ENCODE measurements at places on chromosomes 5 and 9.

DNA sequence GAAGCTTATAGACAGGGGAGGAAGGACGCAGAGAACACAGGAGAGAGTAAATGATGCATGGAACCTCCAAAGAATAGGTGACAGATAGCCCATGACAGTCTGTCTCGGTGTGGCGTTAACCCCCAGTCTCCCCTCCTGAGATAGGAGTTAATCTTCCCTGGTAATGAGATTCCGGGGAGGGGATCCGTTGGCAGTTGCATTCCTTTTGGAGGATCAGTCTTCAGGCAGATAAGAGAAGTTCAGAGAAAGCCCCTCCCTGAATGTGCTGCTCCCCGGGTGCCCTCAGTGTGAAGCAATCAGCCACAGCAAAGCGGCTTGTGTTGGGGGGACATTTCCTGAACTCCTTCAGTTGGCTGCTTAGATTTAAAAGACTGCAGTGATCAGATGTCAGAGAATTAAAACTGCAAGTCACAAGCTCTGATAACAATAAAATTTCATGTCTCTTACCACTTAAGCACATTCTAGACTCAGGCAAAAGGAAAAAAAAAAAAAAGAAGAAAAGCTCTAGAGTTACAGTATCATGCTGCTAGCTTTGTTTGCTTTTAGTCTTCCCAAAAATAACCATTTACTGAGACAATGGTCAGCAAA lies 121.1 kb downstream of the EGFLAM start:
- no peak for DNase-seq

GRCh38 chr5:154972476-154973080 lies 31.7 kb downstream of the MRPL22 start:
- no peak for DNase-seq

- no peak for DNase-seq
Observed at GRCh38 chr5:37721447-37721871, 118.4 kb downstream of the GDNF start.

GRCh38 chr5:170296935-170297588 lies 515 bp downstream of the LCP2 start:
- no peak for DNase-seq

GRCh38 chr9:98132806-98133631 lies 14.0 kb upstream of the TRIM14 start:
- DNase-seq = no peak

DNA sequence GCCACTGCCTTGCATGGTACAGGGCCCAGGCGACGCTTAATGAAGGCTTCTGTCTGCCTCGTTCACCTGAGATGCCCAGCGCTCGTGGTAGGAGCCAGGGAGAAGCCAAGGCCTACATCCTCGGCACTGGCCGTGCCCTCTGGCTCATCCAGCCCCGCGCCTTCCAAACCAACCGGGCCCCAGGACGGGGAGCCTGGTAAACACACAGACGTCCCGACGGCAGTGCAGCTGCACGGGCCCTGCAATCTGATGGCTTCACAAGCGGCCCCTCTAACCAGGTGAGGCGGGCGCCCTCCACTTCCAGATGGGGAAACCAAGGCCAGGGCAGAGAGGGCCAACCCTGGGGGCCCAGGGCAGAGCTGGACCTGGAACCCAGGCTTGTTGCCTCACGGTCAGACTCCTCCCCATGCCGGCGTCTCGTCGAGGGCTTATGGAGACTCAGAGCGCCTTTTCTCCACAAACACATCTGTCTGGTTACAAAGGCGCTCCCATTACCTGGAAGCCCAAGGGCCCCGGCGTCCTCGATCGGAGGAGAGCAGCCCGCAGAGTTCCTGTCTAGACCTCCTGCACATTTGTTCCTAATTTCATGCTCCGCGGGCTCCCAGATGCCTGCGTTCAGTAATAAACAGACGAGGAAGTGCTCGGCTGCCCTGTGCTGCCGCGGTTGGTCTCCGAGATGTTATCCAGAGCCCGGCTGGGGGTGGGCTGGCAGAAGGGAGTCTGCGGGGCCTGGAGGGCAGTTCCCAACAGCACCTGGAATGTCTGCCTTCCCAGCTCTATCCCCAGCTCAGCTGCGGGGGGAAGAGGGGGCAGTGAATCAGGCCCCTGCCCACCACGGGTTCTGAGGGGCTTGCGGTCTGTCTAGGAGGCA lies 23.5 kb downstream of the FAM163B start:
- DNase-seq = no peak

GRCh38 chr9:137302118-137302448 lies at the start of gene NRARP:
TSS of gene NRARP (minus strand) at chr9:137302271. CDS start at chr9:137301928, 343 bp downstream.
- DNase-seq = peak; percentile 92
